ENCODE measurements at places on chromosomes 5 and 9.

DNA sequence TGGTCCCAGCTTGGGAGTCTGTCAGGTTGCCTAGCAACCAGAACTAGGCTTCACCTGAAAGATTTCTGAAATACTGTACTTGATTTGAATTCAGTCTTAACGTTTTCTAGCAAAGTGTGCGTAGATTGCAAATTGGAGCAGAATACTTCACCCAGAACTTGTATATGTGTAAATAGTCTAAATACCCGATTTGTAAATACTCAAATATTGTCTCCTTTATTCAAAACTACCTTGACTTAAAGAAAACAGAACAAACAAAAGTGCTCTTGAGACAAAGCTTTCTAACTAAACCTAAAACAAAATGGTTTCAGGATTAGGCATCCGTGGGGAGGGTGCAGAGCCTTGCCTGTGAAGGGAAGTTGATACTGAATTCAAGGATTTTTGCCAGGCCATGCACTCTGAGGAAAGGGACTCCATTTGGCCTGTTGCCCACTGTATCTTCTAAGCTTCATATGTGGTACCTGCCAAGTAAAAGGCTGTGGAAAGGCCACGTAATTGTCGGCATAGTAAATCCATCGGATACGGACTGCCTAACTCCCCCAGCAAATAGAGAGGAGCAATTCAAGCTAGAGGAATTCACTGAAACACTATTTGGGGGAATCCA is 744 bp upstream of the HMGCS1 start:
- no peak for DNase-seq

DNA sequence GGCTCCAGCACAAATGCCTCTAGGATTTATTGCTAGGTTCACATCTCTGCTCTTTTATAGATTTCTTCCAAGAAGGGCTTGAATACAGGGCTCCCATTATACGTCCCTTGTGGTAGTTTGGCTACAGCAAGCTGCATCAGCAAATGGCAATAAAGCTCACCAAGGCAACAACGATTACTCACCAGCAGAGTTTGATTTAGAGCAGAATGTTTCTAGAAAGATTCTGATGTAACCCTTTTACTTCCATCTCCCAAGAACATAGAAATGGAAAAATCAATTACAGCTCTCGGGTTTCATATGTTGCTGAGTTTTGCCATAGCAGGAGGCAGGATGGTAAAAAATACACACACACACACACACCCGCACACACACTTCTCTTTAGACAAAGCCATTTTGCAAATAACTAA is 124.2 kb upstream of the TNPO1 start:
- DNase-seq, result no peak

- no peak for DNase-seq
These were observed 91.3 kb downstream of the CAMSAP1 start for GRCh38 chr9:135815830-135816650.

DNA sequence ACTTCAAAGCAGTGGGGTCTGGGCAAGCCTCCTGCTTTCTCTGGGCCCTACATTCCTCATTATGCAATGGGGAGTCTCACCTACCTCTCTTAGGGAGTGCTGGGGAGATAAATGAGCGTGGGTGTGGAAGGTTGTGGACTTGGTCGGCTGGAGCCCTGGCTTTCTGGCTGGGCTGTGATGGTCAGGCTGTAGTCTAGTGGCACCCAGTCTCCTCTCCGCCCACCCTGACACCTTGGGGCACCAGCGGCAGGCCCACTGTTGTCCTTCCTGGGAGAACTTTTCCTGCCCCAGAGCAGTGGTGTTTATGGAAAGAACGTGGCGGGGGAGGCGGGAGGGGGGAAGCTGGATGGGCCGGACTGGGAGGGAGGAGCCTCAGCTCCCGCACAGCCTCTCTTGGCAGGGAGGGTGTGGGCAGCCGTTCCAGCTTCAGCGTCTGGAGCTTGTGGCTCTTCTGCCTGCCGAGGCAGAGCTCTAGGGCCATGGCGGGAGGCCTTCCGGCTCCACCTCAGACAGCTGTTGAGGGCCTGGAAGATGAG is 4.1 kb downstream of the PTGS1 start:
- no peak for DNase-seq

DNA sequence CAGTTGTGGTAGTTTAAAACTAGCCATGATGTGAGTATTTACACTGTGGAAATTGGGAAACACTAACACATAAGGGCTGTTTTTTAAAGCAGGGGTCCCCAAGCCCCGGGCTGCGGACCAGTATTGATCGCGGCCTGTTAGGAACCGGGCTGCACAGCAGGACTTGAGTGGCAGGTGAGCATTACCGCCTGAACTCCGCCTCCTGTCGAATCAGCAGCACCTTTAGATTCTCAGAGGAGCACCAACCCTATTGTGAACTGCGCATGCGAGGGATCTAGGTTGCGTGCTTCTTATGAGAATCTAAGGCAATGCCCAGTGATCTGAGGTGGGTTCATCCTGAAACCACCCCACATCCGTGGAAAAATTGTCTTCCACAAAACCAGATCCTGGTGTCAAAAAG is 127.8 kb downstream of the PCSK5 start:
- no peak for DNase-seq

- DNase-seq, result no peak
These were observed 148.1 kb upstream of the MPDZ start for GRCh38 chr9:13427587-13427986.

DNA sequence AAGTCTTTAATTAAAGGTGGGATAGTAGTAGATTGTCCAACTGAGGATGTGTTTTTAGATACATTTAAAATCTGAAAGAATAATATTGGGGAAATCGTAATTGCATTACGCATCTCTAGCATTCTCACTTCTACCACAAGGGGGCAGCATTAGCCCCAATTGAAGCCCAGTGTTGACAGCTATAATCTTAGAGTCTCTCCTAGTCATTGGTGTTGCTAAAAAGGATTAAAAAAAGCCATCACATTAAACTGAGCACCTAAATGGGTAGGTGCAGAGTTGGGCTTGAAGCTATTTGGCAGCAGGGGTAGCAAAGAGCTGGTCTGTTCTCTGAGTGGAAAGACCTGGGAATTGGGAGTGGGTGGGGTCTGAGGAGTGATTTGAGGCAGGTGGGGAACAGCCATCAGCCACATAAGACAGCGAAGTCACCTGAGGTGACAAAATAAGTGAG is 177.2 kb downstream of the OSTF1 start:
- no peak for DNase-seq

- DNase-seq, result peak; percentile 71
These were observed at the start of gene TOR1B for GRCh38 chr9:129802833-129803675. TOR1B (plus strand) TSS chr9:129803184; CDS start chr9:129803213, 29 bp downstream.

GRCh38 chr5:148992265-148992664 is 70.6 kb downstream of the SH3TC2 start:
- no peak for DNase-seq

- no peak for DNase-seq
These were observed 43.7 kb downstream of the FGF18 start for GRCh38 chr5:171462928-171463861.

GRCh38 chr5:87405472-87406155 is 7.1 kb downstream of the CCNH start:
- no peak for DNase-seq

GRCh38 chr5:95930141-95930930 is 31.3 kb downstream of the ELL2 start:
- DNase-seq, result no peak

DNA sequence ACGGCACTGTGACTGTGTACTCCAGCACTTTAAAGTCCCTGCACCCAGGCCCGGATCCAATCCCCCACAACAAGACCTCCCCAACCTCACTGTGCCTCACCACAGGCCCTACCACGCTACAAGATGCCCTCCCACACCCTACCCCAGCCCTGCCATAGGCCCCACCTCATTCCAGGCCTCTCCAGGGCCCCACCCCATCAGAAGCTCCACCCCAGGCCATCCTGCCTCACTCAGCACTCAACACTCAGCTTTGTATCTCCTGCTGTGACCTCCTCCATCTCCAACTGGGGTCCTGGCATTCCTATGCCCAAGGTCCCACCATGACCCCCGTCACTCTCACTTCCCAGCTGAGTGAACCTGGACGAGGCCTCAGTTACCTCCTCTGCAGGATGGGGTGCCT is 38.8 kb downstream of the BARX1 start:
- no peak for DNase-seq

DNA sequence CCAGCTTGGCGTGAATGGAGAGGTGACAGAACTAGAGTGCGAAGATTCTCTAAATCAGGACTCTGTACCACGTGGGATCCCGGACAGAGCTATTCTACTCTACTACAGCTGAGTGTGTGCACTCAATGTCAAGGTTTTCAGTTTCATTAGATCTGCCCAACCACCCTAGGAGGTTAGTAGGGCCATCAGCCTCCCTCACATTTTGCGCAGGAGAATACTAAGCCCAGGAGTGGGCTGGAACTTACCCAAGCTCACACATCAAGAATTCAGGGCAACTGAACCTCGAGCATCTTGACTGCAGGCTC is 68.3 kb upstream of the TBC1D2 start:
- DNase-seq, result no peak

- no peak for DNase-seq
These were observed 192.1 kb downstream of the SPATA31D1 start for GRCh38 chr9:82180711-82181110.

DNA sequence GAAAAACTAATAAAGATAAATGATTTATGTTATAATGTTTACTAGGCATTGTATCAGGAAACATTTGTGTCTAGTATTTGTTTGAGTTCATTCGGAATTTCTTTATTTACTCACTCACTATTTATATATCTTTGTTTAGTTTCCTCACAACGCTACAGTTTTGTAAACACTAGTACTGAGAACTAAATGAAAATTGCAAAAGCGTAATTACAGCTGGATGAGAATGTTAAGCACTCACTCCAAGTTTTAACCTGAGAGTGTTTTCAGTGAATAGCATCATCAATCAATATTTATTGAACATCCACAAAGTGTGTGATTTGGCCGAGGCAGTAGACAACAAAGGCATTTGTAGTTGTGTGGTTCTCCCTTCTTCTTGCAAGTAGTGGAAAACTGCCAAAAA is 969.6 kb upstream of the DMAC1 start:
- no peak for DNase-seq

- no peak for DNase-seq
These were observed 26.2 kb upstream of the APC start for GRCh38 chr5:112711436-112711835.

GRCh38 chr5:123157791-123158581 is 68.9 kb downstream of the PRDM6 start:
- DNase-seq, result no peak

- no peak for DNase-seq
These were observed 12.0 kb downstream of the IRX2 start for GRCh38 chr5:2739360-2740050.

DNA sequence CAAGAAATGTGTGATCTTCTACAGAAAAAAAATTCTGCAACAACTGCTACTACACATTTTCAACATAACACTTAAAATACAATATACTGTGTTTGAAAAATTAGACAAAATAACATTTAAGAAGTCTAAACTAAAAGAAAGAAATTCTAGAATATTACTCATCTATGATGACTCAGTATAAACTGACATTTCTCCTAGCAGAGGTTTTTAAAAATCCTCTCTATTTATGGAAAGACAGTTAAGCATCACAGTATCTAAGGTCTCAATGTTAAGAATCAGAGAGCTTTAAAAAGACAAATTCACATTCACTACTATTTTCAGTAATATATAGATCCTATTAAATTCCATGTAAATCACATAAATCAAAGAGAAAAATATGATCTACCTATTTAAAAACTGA is 61.3 kb downstream of the NR2F1-AS1 start:
- DNase-seq, result no peak

GRCh38 chr5:73304381-73304780 is 131.4 kb downstream of the TMEM174 start:
- no peak for DNase-seq

DNA sequence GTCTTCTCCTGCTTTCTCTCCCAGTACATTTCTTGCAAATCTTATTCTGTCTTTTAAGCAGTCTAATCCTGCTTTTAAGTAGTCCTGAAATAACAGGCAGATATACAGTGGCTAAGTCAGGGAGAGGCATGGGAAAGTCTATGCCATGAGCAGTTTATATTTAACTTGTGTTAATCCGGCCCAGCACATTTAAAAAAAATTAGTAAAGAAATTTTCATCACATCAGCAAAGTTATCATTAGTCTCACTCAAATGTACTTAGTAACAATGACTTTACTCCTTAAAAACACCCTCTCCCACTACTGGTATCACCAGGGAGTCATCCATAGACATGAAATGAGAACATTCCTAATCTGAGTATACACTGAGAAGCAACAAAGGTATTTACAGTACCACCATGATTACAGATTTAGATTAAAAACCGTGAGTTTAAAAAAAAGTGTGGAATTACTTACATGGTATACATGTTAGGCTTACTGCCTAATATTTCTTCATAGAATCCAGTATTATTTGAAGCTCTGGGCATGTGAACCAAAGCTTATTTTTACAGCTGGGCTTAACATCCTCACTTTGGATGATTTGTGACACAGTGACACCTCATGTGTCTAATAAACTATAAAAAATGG is 75.9 kb upstream of the DAB2 start:
- no peak for DNase-seq

- peak; percentile 53 for DNase-seq
These were observed 1.9 kb upstream of the CRB2 start for GRCh38 chr9:123353984-123354591.

DNA sequence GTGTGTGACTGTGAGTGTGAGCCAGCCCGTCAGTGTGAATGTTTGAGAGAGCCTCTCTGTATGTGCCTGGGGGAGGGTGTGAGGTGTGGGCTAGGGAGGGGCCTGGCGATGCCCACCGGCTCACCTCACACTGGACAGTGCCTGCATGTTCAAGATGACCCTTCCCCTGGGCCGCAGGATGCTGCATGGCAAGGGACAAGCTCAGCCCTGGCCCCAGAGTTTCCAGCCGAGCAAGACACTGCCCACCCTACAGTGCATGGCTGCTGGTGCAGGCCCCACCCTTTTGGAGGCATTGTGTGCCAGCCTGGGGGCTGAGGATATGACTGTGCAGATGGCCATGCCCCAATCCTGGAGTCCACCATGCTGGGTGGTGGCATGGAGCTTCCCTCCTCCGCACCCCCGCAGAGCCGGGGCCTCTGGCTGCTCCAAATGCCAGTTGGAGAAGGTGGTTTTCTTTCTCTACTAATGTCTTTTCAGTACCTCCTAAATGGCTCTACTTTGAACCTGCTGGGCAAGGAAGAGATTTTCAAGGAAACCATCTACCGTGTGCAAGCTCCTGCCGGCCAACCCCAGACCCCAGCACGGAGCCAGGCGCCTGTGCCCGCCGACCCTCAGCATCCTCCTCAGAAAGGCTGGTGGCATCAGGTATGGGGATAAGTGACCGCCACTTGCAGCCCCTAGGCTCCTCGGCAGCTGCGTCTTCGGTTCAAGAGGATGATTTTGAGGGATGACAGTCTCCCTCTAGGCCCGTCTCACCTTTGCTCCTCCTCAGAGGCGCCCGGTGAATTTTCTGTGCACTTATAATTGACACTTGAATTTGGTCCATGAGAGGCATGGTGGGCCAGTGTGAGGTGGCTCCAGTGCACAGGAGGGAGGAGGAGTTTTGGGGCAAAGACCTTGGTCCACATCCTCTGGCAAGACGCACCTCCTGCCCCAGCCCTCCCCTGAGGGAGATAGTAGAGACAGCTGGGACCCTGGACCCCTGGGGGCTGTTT is 27.7 kb downstream of the FGD3 start:
- no peak for DNase-seq

GRCh38 chr5:78570646-78571045 is 77.9 kb downstream of the LHFPL2 start:
- no peak for DNase-seq

GRCh38 chr5:16679863-16680262 is 63.1 kb upstream of the RETREG1 start:
- DNase-seq, result no peak
